NCI-H446 (cell line): ENCODE measurements at places on chromosomes 16 and 17.

DNA sequence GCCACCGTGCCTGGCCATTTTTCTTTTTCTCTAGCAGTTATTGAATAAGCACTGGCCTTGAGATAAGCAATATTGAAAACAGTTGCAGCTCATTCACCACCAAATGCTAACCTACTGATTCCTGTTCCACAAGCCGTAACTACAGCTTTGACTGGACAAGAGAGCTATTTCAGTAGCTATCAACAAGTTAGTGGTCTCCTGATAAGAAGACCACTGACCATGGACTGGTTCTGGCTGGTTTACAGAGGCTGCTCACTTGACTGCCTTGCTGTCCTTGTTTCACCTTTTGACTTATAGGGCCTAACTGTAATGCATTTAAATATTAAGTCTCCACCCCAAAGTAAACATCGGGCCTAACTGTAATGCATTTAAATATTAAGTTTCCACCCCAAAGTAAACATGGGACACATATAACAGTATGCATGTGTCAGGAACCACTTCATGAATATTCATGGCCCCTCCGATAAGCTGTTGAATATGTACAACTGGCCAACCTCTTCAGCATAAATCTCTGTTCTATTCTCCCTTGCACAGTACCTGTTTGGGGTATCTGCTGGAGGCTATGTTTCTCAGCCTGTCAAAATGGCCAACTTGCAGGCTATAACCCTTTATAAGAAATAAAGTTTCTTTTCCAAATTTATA lies 94.1 kb downstream of the USP32 start:
- no peak for DNase-seq

DNA sequence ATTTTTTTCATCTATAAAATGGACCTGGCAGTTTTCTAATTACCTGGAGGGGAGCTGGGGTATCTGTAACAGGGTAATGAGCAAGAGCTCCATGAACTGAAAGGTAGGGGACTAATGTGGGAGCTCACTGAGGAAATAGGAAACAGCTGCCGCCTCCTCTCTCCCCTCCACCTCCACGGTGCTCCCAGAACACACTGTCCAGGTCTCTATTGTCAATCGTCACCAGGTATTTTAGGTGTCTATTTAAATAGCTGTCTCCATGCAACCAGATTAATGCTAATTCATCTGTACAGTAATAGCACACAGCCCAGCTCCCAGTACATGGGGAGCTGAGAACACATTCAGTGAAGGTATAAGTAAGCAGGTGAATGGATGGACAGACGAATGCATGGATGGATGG lies 233.3 kb downstream of the GRIN2A start:
- no peak for DNase-seq

DNA sequence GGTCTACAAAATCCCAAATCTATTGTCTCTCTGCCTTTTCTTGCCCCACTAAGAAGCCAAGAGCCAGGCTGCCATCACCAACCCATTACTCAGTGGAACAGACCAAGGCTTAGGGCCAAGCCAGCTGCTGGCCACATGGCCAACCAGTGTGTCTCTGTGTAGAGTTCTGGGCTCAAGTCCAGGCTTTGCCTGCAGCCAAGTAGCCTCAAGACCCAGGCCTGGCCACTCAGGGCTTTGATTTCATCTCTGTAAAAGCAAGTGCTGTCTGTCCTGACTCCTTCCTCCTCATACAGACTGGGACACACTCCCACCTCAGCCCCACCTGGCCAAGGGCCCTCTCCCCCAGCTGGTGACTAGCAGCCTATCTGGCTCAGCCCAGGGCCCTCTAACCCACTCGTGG lies 14.6 kb downstream of the SREBF1 start:
- peak; percentile 35 for DNase-seq

DNA sequence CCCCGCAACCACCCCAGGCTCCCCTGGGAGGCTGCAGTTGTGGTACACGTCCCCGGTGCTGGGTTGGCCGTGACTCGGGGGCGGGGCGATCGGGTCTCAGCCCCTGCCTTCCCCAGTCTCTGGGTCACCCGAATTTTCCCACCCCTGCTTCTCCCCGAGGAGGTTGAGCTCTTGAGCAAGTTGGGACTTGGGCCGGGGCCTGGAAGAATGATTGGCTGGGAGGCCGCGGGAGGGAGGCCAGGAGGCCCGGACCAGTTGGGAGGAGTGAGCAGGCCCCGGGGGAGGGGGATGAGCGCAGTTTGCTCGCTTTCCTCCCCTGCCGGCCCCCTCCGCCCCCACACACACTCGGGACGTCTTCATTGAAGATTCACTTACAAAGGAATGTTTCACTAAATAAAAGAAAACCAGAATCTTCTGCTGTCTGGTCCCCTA lies 4.5 kb upstream of the HEXIM1 start:
- no peak for DNase-seq

- no peak for DNase-seq
Measured at GRCh38 chr17:1271030-1271423, 783 bp downstream of the BHLHA9 start.

- DNase-seq, result no peak
Measured at GRCh38 chr16:25786748-25787147, 95.0 kb downstream of the HS3ST4 start.

DNA sequence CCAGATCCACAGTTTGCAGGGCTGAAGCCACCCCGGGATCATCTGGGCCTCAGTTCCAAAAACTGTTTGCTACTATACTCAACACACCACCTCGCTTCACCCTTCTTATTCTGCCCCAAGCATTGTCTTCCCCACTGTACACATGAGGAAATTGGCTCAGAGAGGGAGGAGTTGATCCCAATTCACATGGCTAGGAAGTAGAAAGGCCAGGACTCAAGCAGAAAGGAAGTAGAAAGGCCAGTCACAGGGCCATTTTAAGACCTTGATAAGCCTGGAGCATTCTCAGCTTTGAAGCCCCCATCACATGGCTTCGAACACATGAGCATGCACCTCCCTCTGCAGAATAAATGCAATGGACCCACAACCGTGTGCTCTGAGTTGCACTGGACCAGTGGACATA lies 7.7 kb upstream of the PRSS22 start:
- no peak for DNase-seq

GRCh38 chr16:11452746-11453389 lies 107.6 kb downstream of the RMI2 start:
- no peak for DNase-seq

DNA sequence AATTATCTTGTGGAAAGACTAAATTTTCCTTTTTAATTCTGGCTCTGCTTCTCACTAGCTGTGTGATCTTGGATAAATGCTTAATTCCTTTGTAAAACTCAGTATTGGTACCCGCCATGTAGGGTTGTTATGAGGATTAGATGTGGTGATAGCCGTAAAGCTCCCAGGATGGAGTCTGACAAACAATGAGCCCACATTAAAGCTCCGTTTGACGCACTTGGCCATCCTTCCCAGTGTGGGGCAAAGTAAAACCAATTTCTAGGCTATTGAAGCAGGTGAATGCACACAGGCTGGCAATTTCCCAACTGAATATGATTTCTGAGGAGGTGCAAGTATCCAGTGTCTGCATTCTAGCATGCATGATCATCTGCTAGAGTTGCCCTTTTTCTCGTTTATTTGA lies 123.6 kb downstream of the MRTFB start:
- no peak for DNase-seq

DNA sequence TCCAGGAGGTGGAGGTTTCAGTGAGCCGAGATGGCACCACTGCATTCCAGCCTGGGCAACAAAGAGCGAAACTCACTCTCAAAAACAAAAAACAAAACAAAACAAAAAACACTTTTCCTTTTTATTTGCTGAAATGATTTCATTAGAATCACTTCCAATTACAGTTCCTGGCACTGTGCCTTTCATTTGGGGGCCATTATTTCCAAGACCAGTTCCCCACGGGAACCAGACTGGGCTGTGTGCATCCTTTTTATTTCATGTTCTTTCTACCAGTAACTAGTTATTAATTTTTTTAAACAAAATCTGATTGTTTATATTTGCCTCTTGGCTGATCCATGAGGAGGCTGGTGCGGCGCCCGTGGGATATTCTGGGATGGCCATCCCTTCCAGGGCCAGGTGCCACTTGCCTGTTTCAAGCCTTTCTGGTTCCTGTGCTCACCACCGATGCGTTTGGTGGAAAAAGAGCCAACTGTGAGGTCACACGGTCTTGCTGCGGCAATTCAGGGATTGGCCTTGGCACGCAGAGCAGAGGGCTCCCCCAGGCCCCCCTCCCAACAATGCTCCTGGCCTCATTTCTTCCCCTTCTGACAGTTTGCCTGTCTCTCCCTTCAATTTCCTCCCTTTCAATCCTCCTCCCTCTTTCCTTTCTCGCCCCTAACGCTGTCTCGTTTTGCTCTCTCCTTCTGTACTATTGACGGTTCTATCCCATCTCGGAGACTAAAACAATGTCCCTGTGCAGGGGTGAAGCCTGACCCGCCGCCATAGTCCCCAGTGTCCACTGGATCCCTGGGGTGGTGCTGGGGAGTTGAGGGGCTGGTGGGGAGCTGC lies 13.4 kb downstream of the UBALD1 start:
- DNase-seq, result peak; percentile 23

DNA sequence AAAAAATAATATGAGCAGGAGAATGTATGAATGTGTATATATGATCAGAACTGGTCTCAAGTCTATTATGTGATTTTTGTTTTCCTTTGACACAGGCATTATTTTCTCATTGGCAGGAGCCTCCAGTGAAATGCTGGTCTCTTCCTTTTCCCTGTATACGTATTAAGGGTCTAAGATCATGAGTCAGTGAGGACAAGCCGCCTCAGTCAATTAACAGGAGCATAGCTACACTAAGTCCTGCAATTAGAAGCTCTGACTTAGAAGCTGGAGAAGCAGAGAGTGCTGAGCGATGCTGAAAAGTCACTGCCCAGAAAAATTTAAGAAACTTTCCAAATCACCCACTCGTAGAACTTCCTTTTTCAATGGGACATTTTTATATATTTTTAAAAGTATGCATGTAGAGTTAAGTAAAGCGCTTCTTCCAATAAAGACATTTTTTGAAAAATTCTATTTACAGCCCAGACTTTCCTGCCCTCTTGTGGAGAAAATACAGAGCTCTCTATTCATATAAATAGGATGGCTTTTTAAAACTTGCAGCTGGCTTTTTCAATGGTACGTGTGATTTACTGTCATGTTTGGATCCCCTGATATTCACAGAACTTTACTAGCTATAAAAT lies 70.2 kb upstream of the PSMD7 start:
- DNase-seq, result peak; percentile 1

DNA sequence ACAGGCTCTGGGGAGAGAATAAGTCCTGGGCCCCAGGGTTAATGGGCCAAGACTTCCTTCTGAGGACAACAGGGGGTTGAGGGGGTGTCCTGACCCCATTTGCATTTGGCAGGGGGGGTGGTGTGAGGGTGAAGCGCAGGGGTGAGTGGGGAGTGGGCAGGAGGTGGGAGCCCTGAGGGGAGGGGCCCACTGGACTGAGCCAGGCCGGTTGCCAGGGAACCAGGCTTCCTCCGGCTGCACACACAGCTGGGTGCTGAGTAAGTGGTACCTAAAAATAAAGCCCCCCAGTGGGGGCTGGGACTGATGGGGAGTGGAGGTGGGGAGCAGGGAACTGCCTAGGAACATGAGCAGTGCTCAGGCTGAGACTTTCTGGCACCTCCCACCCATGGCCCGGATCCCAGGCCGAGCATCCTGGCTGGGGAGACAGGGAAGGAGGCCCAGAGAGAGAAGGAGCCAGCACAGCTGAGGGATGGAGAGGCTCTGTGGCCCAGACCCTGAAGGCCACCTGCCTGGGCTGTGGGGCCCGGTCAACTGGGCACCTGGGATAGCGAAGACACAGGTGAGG lies 7.5 kb upstream of the RASD1 start:
- DNase-seq, result peak; percentile 22

- DNase-seq, result peak; percentile 45
Measured at GRCh38 chr17:51044976-51045375, 75.7 kb downstream of the SPAG9 start.

DNA sequence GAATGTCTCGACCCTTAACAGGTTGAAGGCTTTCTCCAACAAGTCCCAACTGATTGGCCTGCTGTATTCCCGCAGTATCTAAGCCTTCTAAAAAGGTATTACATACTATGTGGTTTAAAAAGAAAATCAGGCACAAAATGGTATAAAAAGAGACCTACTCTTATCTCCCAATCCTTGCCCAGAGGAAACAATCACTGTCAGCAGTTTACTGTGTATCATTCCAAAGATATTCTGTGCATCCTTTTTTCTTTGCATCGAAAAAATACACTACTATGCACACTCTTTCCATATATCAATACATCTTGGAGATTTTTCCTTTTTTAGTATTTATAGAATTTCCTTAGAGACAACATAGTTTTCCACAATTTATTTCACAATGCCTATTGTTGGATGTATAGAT lies 118.8 kb upstream of the TBX2 start:
- DNase-seq, result no peak

DNA sequence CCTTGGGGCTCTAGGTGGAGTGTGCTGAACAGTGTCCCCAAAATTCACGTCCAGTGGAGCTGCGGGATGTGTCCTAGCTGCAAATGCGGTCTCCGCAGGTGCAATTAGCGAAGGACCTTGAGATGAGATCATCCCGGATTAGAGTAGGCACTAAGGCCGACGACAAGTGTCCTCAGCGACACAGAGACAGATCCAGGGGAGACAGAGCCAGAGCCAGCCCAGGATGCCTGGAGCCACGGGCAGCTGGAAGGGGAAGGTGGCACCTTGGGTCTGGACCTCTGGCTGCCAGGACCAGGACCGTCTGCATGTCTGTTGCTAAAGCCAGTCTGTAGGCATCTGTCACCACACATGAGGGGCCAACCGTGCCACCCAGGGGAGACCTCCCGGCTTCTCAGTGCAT lies 24.5 kb downstream of the SLC7A5 start:
- DNase-seq, result no peak

GRCh38 chr16:70494202-70494770 lies 29.1 kb downstream of the COG4 start:
- DNase-seq, result no peak

DNA sequence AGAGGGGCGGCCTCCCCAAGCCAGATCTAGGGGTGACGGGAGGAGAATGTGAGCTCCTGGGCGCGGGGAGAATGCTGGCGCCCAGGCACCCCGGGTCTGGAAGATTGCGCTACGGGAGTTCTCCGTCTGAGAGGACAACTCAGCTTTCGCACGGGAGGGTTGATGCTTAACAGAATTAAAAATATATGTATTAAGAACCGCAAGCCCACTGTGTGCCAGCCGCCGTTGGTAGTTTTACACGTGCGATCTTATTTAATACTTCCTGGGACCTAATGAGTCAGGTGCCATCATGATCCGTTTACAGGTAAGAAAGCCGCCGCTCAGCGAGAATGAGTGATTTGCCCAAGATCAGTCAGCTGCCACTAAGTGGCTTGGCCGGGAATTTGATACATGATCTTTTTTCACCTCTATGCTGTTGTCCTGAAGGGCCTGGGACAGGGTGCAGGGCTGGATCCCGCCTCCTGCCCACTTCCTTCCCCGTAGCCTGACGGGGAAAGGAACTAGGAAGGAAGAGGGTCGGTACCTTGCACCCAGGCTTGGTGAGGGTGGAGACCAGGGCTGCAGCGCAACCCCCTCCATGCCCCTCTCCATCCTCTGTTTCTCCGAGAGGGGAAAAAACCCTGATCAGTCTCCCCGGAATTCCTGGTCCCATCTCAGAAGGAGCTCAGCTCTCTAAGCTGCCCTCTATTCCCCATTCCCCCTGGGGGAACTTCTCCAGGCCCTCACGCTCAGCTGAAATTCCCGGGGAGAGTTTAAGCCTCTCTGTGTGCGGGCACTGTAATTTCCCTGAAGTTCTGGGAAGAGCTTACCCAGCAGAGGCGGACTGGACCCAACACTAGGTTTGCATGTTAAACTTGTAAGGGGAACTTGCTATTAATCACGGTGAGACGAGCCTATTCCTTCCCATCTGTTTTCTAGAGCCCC lies 983 bp downstream of the VAT1L start:
- DNase-seq, result no peak

- DNase-seq, result no peak
Measured at GRCh38 chr17:66829386-66829864, 5.5 kb upstream of the CACNG5 start.
